Muscle of leg (tissue), 16 donors: ENCODE measurements at places on chromosomes 7 and 10. TPM values are rescaled to one million over a fixed set of nuclear protein-coding genes. Genes with fewer than 3 reads are reported as not detected.

GRCh38 chr10:84177541-84178141 is 4.0 kb downstream of the GPR15LG start:
- DNase-seq = no peak
- H3K4me1 ChIP-seq = peaks cover 7% of the 10 kb centered on the region
- H3K27me3 ChIP-seq = no peaks in the 10 kb centered on the region
- H3K4me3 ChIP-seq = no peak overlapping the region
- H3K36me3 ChIP-seq = no peaks in the 10 kb centered on the region

DNA sequence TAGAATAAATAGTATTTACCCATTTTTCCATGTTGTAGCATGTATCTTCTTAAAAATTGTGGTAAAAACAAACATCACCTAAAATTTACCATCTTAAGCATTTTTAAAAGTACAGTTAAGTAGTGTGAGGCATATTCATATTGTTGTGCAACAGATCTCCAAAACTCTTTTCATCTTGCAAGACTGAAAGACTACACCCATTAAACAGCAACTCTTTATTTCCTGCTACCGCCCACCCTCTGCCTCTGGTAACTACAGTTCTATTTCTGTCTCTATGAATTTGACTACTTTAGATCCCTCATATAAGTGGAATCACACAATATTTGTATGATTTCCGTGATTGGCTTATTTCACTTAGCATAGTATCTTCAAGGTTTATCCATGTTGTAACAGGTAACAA is 40.0 kb upstream of the AGBL3 start:
- H3K27ac ChIP-seq = no peak overlapping the region
- H3K4me3 ChIP-seq = no peak overlapping the region
- H3K27me3 ChIP-seq = no peaks in the 10 kb centered on the region
- DNase-seq = no peak
- no peaks in the 10 kb centered on the region for H3K4me1 ChIP-seq

GRCh38 chr7:33986951-33987947 is 81.9 kb downstream of the BMPER start:
- DNase-seq = peak; percentile 33
- no peaks in the 10 kb centered on the region for H3K27me3 ChIP-seq
- H3K36me3 ChIP-seq = no peaks in the 10 kb centered on the region
- H3K4me1 ChIP-seq = peaks cover 4% of the 10 kb centered on the region
- H3K4me3 ChIP-seq = no peak overlapping the region
- no peak overlapping the region for H3K27ac ChIP-seq

- no peak overlapping the region for H3K4me3 ChIP-seq
- peaks cover 20% of the 10 kb centered on the region for H3K4me1 ChIP-seq
- H3K27me3 ChIP-seq = no peaks in the 10 kb centered on the region
- H3K36me3 ChIP-seq = no peaks in the 10 kb centered on the region
- DNase-seq = no peak
These were observed 295.6 kb downstream of the CCDC3 start for GRCh38 chr10:12705943-12706342.

- peak within 1 kb of the TSS; percentile 99 for H3K4me3 ChIP-seq
- peak; percentile 100 for DNase-seq
- H3K36me3 ChIP-seq = no peaks in the 10 kb centered on the region
- peak within 1 kb of the TSS; percentile 78 for H3K27ac ChIP-seq
- H3K4me1 ChIP-seq = peaks cover 16% of the 10 kb centered on the region
These were observed at the start of gene WBP1L for GRCh38 chr10:102743588-102744373. TSS of gene WBP1L (plus strand) at chr10:102743948. CDS start at chr10:102744054, 106 bp downstream.

DNA sequence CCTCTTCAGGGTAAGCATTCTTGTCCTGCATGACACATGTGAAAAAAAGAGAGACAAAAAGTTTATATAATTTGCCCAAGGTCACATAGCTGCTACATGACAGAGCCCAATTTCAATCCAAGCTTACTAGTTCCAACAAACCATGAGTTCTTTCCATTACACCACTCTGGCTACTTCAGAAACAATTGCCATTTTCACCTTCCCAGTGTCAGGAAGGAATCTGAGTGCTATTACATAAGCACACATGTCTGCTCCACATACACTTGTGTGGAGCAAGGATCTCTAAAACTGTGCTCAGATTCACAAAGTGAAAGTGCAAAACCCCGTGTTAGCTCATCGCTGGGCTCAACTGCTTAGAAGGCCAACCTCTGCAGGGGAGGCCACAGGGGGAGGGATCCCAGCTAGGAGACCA is 356.2 kb upstream of the NFE2L3 start:
- no peak overlapping the region for H3K4me3 ChIP-seq
- H3K27me3 ChIP-seq = no peaks in the 10 kb centered on the region
- peaks cover 3% of the 10 kb centered on the region for H3K4me1 ChIP-seq
- peak; percentile 85 for DNase-seq
- no peaks in the 10 kb centered on the region for H3K36me3 ChIP-seq

- no peak overlapping the region for H3K4me3 ChIP-seq
- no peak for DNase-seq
- no peaks in the 10 kb centered on the region for H3K36me3 ChIP-seq
- peaks cover 2% of the 10 kb centered on the region for H3K27me3 ChIP-seq
- H3K27ac ChIP-seq = no peak overlapping the region
These were observed 406 bp downstream of the ZP3 start for GRCh38 chr7:76425156-76425555.

DNA sequence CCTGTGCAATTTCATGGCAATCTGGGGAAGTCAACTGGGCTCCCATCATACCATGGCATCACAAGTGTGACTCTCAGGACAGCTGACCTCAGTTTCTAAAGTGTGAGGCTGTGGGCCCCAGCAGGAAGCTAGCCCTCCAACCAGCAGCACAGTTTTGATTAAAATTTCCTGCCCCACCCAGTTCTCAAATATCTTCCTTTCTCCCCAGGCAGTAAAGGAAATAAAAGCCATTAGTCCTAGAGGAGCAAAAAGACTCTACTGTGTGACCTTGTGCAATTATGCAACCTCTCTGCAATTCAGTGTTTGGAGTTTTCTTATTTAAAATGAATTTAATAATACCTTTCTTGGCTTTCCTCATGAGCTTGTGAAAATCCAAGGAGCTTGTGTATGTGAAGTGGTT is 143.1 kb upstream of the CDCA7L start:
- H3K36me3 ChIP-seq = no peaks in the 10 kb centered on the region
- H3K27ac ChIP-seq = no peak overlapping the region
- H3K27me3 ChIP-seq = no peaks in the 10 kb centered on the region
- H3K4me1 ChIP-seq = peaks cover 29% of the 10 kb centered on the region

- no peak for DNase-seq
- no peak overlapping the region for H3K27ac ChIP-seq
- H3K4me3 ChIP-seq = no peak overlapping the region
- no peaks in the 10 kb centered on the region for H3K27me3 ChIP-seq
- H3K36me3 ChIP-seq = no peaks in the 10 kb centered on the region
These were observed 17.9 kb downstream of the RTKN2 start for GRCh38 chr10:62250594-62251198.

- no peak for DNase-seq
- peaks cover 74% of the 10 kb centered on the region for H3K27me3 ChIP-seq
- H3K4me3 ChIP-seq = no peak overlapping the region
- H3K4me1 ChIP-seq = peaks cover 9% of the 10 kb centered on the region
- no peak overlapping the region for H3K27ac ChIP-seq
- H3K36me3 ChIP-seq = no peaks in the 10 kb centered on the region
These were observed 13.4 kb downstream of the SHH start for GRCh38 chr7:155798673-155799439.

GRCh38 chr10:53361936-53362335 is 589.4 kb upstream of the MBL2 start:
- H3K27ac ChIP-seq = no peak overlapping the region
- H3K27me3 ChIP-seq = no peaks in the 10 kb centered on the region
- no peaks in the 10 kb centered on the region for H3K36me3 ChIP-seq
- H3K4me1 ChIP-seq = no peaks in the 10 kb centered on the region
- DNase-seq = no peak

DNA sequence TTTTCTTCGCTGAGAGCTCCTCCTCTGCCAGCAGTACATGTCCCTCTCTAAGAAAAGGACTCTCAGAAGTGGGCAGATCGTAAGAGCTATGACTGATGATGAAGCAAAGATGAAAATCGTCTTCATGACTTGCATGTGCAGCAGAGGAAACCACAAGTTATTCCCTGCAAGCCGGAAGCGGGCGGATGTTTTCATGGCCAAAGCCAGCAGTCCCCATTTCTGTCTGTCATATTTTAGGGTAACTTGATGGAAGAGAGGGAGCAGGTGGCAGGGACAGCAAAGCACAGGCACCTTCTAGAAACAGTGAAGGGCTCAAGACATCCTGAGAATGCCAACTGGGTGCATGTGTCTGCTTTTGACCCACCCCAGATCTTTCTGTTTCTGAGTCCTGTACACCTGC is 19.9 kb downstream of the KLF6 start:
- H3K27me3 ChIP-seq = no peaks in the 10 kb centered on the region
- peaks cover 7% of the 10 kb centered on the region for H3K4me1 ChIP-seq
- H3K4me3 ChIP-seq = no peak overlapping the region
- no peak for DNase-seq
- no peaks in the 10 kb centered on the region for H3K36me3 ChIP-seq
- no peak overlapping the region for H3K27ac ChIP-seq

DNA sequence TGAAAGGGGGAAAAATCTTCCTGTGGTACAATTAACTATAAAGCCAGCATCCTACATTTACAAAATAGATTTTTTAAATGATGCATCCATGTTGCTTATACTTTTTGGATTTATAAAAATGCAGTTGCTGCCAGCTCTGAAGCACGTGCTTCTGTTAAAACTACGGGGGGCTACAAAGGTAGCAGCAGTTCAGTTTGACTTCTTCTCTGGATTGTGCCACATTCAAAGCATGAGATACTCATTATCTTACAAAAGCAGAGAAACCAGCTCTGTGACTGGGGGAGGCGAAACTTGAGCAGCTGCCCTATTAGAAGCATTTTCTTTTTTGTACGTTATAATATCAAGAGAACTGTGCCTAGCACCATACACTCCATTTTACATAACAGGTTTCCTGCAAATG is 31.1 kb downstream of the NEUROD6 start:
- no peaks in the 10 kb centered on the region for H3K36me3 ChIP-seq
- H3K4me3 ChIP-seq = no peak overlapping the region
- peaks cover 15% of the 10 kb centered on the region for H3K4me1 ChIP-seq
- no peaks in the 10 kb centered on the region for H3K27me3 ChIP-seq
- no peak for DNase-seq

- H3K4me3 ChIP-seq = no peak overlapping the region
- peaks cover 1% of the 10 kb centered on the region for H3K27me3 ChIP-seq
- H3K4me1 ChIP-seq = no peaks in the 10 kb centered on the region
- no peak for DNase-seq
- no peak overlapping the region for H3K27ac ChIP-seq
These were observed 16.3 kb upstream of the GIMAP6 start for GRCh38 chr7:150648353-150649079.

DNA sequence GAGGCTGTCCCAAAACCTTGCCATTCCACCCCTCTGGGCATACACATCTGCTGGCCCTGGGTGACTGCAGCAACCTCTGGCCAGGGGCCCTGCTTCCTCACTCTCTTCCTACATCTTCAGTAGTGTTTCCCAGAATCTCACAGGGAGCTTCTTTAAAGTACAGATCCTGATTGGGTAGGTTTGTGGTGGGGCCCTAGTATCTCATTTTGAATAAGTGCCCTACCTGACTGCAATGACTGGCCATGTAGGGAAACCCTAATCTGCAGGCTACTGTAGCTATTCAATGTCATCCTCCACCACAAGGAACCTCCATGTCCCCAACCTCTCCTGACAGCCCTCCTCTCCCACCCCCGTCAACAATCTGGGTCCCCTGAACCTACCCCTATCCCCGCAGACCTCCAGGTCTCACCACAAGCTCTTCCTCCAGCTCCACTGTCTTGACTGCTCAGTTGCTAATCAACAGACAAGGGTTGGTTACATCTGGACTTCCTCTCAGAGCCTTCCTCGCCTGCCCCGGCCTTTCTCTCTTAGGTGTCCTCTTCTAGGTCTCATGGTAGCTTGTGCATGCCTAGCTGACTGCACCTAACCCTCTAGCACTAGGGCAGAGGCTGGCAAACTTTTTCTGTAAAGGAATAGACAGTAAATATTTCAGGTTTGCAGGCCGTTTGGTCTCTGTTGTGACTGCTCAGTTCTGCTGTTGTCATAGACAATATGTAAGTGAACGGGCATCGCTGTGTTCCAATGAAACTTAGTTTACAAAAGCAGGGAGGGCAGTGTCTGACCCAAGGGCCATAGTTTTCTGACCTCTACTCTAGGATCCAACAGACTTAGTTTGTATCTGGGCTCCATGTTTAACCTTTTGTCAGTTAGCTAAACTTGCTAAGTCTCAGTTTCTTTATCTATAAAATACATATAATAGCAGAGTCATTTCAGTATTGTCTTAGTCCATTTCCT is 121.1 kb downstream of the AOAH start:
- H3K36me3 ChIP-seq = no peaks in the 10 kb centered on the region
- no peaks in the 10 kb centered on the region for H3K27me3 ChIP-seq
- H3K4me3 ChIP-seq = no peak overlapping the region
- no peak for DNase-seq
- no peaks in the 10 kb centered on the region for H3K4me1 ChIP-seq

DNA sequence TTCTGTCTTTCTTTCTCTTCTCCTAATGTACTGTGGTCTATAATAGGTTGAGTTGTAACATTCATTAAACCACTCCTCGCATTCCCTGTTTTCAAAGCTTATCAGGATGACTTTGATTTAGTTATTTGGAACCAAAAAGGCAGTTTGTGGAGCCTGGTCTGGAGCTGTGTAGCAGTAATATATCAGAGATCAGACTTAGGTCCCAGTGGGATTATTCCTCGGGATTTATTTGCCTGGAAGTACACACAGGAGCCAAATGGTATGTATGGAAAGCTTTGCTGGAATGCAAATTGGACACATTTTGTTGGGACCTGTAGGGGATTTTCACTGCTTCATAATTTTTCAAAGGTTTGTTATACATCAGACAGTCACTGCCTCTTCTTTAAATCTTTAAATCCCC is 40.9 kb downstream of the GBF1 start:
- H3K27ac ChIP-seq = no peak overlapping the region
- H3K27me3 ChIP-seq = no peaks in the 10 kb centered on the region
- peaks cover 12% of the 10 kb centered on the region for H3K4me1 ChIP-seq
- DNase-seq = peak; percentile 12
- no peak overlapping the region for H3K4me3 ChIP-seq

GRCh38 chr7:69820479-69821192 is 222.4 kb downstream of the AUTS2 start:
- peaks cover 34% of the 10 kb centered on the region for H3K4me1 ChIP-seq
- no peaks in the 10 kb centered on the region for H3K27me3 ChIP-seq
- no peak overlapping the region for H3K4me3 ChIP-seq

GRCh38 chr7:13860734-13861133 is 128.7 kb downstream of the ETV1 start:
- H3K27ac ChIP-seq = no peak overlapping the region
- no peaks in the 10 kb centered on the region for H3K36me3 ChIP-seq
- no peak for DNase-seq
- H3K4me1 ChIP-seq = no peaks in the 10 kb centered on the region

The CDC14C gene
- total RNA-seq = 0.04 TPM

The MOGAT3 gene
- not detected for total RNA-seq

The PTPN20 gene
- total RNA-seq = 0.53 TPM

The ENO4 gene
- total RNA-seq = 0.44 TPM

The MET gene
- total RNA-seq = 19.6 TPM

The SMKR1 gene
- not detected for total RNA-seq

The VIPR2 gene
- 8.5 TPM for total RNA-seq

The OR2A5 gene
- total RNA-seq = not detected

The RELN gene
- total RNA-seq = 9.3 TPM

The CALHM3 gene
- not detected for total RNA-seq

The MYO1G gene
- total RNA-seq = 0.58 TPM

The SBDS gene
- total RNA-seq = 172 TPM
